ENCODE measurements at places on chromosomes 12 and 14.

GRCh38 chr12:95882080-95882479, 23.3 kb downstream of the SNRPF start:
- DNase-seq, result no peak

- DNase-seq, result no peak
Observed at GRCh38 chr12:48882315-48882687, 16.6 kb upstream of the RND1 start.

DNA sequence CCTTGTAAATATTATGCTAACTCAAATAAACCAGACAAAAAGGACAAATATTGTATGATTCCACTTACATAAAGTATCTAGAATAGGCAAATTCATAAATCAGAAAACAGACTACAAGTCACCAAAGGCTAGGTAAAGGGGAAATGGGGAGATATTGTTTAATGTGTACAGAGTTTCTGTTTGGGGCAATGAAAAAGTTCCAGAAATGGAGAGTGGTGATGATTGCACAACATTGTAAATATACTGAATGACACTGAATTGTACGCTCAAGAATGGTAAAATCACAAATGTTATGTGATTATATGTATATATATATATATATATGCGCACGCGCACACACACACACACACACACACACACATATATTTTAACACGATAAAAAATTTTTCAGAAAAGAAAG, 182.5 kb downstream of the SLC2A13 start:
- DNase-seq, result no peak

- no peak for DNase-seq
Observed at GRCh38 chr14:37411079-37411735, 183.8 kb downstream of the FOXA1 start.

GRCh38 chr14:56661478-56661877, 81.9 kb downstream of the TMEM260 start:
- no peak for DNase-seq

GRCh38 chr12:10501030-10501429, 4.7 kb upstream of the EIF2S3B start:
- DNase-seq, result no peak

- DNase-seq, result no peak
Observed at GRCh38 chr14:39376667-39377403, 55.4 kb downstream of the FBXO33 start.

DNA sequence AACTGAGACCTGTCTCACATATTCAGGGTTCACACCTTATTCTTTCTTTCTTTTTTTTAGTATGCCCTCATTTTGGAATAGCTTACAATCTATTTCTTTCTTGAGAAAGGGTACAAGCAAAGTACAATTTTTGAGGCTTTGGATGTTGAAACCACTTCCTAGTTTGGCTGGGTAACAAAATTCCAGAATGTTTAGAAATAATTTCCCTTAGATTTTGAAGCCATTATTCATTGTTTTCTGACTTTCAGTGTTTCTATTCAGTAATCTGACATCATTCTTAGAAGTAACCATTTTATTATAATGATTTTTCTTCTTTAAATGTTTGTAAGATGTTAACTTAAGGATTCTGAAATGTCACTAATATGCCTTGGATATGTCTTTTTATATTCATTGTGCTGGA, 28.2 kb downstream of the ST8SIA1 start:
- DNase-seq, result no peak

DNA sequence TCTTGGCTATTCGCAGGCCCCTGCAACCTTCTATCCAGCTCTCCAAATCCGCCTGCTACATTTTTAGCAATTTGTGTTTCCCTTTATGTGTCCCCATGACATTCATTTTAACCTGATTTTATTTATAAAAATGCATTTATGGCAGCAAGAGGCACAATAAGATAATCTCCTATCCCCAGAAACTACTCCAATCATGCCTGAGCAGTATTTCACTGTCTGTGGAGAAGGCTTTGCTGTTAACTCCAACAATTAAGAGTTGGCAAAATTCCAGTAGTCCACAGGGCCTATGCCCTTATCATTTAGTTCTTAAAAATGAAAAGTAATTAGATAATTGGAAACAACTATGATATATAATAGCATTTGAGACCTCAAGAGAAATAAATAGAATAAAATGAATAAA, 462.4 kb downstream of the TRHDE start:
- no peak for DNase-seq

GRCh38 chr14:101122237-101123141, 219.0 kb upstream of the RTL1 start:
- DNase-seq, result no peak

DNA sequence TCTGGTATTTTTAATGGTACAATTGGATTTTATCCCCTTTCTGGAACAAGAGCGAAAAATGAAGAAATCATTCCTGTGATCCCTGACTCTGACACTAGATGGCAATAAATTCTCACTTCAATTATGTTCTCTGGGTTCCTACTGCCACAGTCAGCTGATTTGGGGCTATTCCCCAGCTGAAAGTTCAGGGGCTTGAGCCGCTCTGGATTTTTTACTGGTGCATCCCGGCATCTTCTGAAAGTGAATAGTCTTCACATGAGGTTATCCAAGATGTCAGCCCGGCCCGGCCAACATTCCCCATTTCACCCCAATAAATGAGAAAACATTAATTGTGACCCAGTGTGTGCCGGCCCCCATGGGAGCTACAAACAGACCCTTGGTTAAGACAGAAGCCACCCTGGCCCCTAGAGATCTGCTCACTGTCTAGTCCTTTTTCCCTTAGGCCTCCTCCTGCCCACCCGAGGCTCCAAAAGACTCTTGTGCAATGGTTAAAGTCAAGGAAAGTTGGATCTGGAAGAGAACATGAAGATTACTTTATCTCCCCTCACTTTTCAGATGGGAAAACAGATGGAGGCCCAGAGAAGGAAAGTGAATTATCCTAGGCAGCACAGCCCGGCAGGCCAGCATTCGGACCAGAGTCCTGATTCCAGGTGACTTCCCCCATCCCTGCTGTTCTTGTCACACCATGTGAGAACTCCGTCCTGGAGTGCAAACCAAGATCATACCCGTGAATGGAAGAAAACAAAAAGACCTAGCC, 20.8 kb downstream of the CKAP4 start:
- peak; percentile 56 for DNase-seq

DNA sequence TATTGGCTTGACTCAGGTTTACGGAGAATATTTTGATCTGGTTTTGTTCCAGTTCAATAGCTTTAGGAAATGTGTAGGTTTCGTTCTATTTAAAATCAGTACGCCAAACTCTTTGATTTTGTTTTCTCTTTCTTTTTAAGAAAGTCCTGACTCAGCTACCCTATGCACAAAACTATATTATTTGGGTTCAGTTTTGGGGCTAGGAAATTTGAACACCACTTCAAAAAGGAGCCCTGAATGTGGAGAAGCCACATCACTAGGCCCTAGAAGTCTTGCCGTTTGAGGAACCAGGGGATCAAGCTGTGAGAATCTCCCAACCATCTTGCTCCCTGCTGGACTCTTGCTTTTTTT, 168.2 kb upstream of the BCL2L14 start:
- DNase-seq, result no peak

- peak; percentile 65 for DNase-seq
Observed at GRCh38 chr14:22598099-22598895, at the start of gene ABHD4. Gene ABHD4 (plus strand): TSS chr14:22598300. CDS start chr14:22598307, 7 bp downstream.

GRCh38 chr14:76380991-76381390, 5.1 kb downstream of the ESRRB start:
- DNase-seq, result no peak

GRCh38 chr12:79886917-79887519, 47.9 kb downstream of the PPP1R12A start:
- peak; percentile 15 for DNase-seq

DNA sequence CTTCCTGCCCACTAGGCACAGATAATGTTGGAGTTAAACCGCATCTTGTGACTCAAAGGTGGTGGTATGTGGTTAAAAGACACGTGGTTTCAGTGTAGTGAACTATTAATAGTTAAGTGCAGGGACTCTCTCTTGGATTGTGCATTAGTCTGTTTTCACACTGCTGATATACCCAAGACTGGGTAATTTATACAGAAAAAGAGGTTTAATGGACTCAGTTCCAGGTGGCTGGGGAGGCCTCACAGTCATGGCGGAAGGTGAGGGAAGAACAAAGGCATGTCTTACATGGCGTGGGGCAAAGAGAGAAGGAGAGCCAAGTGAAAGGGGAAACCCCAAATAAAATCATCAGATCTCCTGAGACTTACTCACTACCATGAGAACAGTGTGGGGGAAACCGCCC, 362.3 kb downstream of the GLT1D1 start:
- no peak for DNase-seq

- DNase-seq, result no peak
Observed at GRCh38 chr12:93803424-93803807, 126.2 kb downstream of the CRADD start.

DNA sequence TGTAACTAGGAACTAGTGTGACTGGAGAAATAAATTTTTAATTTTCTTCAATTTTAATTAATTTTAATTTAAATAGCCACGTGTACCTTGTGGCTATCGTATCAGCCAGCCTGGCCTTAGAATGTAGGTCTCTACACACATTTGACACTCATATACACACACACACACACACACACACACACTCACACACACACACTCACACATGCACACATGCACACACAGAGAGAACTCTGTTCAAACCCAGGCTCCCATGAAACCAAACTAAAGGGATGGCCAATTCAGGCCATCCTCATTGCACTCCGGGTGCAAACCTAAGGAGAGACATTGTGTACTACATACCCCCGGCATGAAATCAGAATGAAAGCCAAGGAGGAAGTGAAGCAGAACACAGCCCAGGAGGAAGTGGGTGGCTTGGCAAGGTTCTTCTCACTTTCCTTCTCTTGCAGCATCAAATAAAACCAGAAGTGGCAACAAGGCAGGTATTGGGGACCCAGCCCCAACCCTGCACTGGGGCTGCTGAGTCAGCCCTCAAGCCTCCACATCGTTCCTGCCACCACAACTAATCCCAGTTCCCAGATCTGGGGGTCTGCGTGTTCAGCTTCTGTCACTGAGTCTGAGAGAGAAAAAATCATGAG, 26.2 kb upstream of the CHPT1 start:
- DNase-seq, result no peak

GRCh38 chr14:97107080-97107479, 309.9 kb downstream of the VRK1 start:
- DNase-seq, result no peak

DNA sequence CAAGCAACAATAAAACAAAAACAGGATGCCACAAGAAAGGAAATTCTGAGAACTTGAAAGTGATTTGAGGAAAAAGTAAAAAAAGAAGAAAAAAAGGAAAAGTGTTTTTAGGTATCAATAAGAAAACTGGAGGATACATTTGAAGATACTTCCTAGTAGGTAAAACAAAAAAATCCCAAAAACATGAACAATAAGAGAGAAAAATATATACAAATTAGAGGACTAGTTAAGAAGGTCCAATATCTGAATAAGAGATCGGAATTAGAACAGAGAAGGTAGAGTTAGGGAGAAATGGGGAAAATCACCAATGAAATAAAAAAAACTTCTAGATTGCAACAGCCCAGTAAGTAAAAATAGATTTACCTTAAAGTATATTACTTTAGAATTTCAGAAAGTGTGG, 8.8 kb downstream of the DEPDC4 start:
- no peak for DNase-seq

- peak; percentile 93 for DNase-seq
Observed at GRCh38 chr14:59187802-59188460, 536 bp upstream of the DAAM1 start.

GRCh38 chr12:21613931-21614330, 9.3 kb upstream of the GYS2 start:
- DNase-seq, result no peak

DNA sequence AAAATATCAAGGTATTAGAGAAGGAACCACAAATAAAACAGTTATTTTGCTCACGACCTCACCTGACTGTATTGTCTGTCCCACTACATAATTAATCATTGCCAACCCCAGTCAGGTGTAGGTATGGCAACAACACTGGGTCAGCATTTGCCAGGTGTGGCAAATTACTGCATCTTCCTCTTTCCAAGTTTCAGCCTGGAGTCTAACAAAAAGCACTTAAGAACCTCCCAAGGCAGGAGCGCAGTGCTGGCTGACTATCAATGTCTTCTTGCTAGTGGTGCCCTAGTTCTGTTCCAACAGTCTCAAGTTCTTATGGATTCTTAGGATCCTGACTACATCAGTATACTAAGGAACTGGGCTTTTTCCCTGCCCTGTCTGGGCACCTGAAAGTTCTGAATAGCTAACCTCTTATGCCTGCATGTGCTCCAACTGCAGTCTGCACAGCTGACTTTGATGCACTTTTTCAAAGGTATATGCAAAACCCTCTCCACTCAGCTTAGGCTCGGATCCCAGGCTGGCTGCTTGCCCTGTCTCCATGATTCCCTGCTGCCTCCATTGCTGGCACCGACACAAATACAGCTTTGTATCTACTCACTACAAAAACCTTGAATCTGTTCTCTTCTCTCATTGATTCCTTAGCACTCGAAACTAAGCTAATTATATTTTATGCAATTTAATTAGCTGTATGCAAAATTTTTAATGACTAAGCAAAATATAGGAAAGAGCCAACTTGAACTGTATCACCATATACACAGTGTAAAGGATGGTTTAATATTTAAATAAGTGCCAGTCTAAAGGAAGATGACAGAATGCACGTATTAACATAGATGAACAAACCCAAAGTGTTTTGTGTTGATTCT, 113.3 kb downstream of the PRKD1 start:
- DNase-seq, result peak; percentile 14

DNA sequence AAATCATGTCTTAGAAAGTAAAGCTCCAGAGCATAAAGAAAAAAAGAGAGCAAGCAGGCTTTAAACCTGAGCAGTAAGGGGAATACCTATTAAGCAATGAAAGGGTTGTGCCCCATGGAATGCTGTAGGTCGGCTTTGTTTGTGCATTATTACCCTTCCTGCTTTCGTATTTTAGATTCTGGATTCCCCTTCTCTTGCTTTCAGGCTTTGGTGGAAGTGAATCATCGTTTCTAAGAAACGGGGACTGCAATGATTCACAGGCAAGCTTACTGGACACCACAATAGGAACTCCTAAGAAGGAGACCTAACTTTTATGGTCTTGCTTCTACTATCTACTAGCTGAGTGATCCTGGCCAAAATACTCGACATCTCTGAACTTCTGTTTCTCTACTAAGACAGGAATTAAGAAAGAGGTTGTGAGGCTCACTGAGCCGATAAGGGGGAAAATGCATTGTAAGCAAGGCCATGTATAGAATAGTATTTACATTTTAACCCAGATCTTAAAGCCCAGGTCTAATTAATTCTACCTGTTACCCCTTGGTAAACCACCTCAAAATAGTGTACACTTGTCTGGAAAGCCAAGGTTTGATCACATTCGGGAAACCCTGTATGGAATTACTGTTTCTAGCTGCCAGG, 1.2 kb upstream of the BMAL2 start:
- no peak for DNase-seq

Measured in NCI-H524 (cell line).